Activated T-cell treated with anti-CD3 and anti-CD28 coated beads, Interleukin-2, amount 50 U/mL, for 72 hours (primary cell): ENCODE measurements at places on chromosomes 11 and 22.

- no peak for DNase-seq
Observed at GRCh38 chr11:121595717-121596161, 143.0 kb upstream of the SORL1-AS1 start.

GRCh38 chr11:121898903-121899302 lies 217.1 kb downstream of the BLID start:
- DNase-seq, result no peak

GRCh38 chr11:47524291-47524874 lies 28.5 kb downstream of the CELF1 start:
- peak; percentile 26 for DNase-seq

DNA sequence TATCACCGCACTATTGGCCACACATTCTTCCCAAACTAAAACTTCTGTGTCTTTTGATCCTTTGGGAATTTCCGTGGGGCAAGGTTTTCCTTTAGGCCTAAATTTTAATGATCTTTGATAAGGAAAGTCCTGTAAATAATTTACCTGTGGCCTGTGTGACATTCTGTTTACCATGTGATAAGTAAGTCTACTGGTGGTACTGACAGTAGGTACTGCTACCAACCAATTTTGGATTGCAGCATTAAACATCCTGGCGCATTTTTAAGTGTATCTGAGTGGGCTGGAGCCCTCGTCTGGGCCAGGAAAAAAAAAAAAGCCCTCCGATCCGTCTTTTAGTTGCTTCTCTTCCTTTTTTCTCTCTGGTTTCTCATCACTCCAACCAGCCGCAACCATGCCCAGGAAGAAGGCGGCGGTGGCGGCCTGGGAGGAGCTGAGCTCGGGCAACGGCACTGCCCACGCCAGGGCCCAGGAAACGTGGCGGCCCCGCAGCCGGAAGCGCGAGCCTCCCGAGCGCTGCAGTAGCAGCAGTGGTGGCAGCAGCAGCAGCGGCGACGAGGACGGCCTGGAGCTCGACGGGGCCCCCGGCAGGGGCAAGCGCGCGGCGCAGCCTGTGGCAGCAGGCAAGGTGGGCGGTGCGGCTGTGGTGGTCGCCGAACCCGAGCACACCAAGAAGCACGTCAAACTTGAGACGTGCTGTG lies 33.6 kb downstream of the ASRGL1 start:
- peak; percentile 68 for DNase-seq

DNA sequence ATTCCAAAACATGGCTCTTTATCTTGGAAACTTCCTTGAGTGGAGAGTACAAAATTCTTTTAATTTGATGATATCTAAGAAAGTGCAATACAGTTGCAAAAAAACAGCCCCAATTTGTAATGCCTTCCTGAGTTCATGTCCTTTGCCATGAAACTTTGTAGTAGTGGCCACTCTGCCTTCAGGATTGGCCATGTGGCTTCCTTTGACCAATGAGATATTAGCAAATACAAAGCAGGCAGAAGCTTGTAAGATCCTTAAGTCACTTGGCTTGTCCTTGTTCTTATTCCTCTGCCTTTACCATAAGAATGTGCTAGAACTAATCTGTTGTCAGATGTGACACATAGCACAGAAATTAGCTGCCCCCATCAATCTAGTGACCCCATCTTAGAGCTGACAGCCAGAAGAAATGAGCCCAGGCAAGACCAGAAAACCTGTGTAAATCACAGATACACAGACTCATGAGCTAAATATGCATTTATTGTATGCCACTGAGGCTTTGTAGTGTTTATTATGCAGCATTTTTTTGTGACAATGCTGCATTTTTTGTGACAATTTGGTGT lies 29.8 kb upstream of the BLID start:
- no peak for DNase-seq

- DNase-seq, result no peak
Observed at GRCh38 chr22:39138357-39138997, 14.0 kb downstream of the CBX7 start.

DNA sequence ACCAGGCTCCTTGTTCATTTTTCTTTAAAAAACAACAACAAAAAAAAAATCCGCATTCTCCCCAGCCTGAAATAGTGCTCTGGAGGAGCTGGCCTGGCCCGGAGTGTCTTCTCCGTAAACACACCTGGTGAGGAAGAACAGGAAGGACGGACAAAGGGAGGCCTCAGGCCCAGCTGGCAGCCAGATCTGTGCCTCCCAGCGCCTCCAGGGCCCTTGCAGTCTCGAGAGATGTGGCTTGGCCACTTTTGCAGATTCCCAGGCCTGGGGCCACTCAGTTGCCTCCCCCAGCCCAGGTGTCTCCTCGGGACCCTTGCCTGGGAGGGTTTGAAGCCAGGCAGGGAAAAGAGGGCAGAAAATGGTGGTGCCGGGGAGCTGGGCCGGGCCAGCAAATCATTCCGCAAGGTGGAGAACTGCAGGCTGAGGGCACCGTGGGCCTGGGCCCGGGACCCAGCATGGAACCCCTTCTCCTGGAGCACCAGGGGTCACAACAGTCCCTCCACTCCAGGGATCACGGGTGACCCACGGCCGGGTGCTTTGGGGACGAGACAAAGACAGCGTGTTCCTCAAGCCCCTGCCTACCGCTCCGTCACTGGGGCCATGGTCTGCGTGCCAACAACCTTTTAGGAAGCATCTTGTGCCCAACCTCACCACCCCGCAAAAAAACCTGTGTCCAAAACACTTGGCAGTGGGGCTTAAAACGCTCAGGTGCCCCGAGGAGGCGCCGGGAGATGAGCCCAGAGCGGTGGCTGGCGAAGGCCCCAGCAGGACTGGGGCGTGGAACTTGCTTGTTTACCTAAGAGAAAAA lies 67.1 kb upstream of the WNT7B start:
- peak; percentile 23 for DNase-seq

DNA sequence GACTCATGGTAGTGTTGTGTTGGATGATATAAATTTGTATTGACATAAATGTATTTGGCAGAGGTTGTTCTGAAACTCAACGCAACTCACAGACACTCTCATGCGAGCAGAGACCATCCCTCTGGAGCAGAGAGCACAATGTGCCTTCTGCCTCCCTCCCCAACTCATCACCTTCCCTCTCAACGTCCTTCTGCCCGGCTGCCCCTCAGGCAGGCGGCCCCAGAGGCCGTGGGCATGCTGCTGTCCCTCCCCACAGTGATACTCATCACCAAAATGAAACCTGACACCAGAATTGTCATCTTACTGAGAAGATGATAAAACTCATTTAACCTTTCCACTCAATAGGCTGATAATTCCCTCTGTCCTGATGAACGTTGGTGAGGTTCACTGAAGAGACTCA lies 260.6 kb downstream of the ETS1 start:
- no peak for DNase-seq

- peak; percentile 23 for DNase-seq
Observed at GRCh38 chr22:32644252-32645100, 157.0 kb upstream of the TIMP3 start.

DNA sequence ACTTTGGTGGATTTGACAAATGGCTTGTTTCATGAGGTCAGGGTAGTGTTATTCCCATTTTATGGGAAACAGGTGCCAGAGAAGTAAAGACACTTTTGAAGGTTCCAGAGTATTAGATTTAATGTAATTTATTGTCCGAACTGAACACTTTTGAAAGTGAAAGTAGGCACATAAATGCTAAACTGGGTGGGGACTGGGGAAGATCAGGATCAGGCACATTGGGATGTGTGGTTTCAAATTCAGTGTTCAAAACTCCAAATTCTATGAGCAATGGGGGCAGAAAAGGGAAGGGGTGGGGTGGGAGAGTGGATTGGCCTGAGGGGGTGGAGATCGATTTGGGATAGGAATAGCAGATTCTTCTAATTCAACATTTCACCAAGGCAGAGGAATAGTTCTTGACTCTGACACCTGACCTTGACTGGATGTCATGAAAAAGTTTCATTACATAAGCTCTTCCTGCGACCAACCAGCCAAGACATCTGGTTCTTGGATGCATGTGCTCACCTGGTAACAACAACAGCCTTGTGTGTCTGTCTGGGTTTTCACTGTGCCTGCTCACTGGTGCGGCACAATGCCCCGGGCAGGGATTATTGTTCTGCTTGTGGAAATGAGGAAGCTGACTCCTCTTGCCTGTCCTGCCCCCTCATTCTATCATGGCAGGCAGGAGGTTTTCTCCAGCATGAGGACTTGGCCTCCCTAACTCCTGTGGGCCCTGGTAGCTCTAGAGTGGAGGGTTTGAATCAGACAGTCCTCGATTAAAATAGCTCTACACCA lies 10.8 kb downstream of the PPFIBP2 start:
- DNase-seq, result no peak

DNA sequence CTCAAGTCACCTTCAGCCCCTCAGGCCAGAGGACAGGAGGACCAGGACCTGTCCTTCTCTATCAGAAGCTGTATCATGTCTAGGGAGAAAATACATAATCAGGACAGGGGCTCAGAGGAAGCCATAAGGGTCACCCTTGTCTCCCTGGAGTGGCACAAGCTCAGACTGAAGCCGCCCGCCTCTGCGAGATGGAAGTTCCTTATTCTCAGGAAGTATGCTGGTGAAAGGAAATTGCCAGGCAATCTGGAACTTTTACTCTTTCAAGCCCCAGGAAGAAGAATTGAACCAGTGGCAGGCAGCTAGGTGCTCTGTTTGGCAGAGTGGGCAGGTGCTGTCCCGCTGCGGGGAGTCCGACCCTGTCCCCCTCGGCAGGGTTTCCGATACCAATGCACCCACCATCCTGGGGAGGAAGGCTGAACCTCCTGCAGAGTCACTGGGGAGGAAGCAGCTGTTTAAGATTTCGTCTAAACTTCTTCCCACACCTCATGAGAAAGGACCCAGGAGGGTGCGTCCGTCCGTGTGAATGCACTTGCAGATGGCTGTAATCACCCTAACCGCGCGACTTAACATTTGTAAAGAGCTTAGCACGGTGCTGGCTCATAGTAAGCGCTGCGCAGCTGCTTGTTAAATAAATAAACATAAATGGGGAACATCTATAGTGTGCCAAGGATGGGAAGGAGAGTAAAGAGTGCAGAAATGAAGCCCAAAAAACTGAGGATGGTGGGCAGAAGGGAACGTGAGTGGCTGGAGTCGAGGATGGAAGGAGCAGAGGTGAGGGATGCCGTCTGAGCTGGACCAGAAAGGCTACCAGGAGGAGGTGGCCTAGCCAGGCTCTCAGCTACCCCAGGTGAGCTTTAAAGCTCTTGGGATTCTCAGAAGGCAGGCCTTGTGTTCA lies 5.0 kb upstream of the ANO1 start:
- no peak for DNase-seq

GRCh38 chr11:131816051-131816450 lies 445.6 kb downstream of the NTM start:
- DNase-seq, result no peak

DNA sequence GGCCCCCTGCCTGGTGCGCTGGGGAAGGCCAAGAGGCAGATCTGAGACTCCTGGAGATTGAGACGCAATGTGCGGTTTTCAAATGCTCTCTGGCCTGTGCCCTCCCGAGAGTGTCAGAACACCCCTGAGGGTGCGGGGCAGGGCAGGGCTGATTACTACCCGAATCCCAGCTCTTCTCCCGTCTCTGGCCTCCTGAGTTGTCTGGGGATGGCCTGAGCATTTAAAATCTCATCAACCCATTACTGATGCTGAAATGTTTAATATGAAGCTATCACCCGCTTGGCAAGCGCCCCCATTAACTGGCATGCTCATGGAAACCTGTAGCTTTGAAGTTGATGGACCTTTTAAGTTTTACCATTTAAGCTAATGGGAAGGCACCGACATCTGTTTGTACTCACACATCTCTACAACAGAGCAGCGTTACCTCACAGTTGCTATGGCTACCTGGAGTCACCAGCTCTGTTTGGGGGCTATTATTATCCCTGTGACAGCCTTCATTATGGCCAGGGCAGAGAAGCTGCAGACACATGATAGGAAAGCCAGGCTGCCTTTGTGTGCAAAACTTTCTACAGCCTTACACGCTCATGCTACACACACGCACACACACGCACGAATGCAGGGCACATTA lies 3.6 kb upstream of the MB start:
- no peak for DNase-seq

GRCh38 chr11:36672815-36673450 lies 74.9 kb upstream of the RAG2 start:
- DNase-seq, result peak; percentile 4

- no peak for DNase-seq
Observed at GRCh38 chr22:44273175-44273574, 39.6 kb downstream of the SHISAL1 start.

DNA sequence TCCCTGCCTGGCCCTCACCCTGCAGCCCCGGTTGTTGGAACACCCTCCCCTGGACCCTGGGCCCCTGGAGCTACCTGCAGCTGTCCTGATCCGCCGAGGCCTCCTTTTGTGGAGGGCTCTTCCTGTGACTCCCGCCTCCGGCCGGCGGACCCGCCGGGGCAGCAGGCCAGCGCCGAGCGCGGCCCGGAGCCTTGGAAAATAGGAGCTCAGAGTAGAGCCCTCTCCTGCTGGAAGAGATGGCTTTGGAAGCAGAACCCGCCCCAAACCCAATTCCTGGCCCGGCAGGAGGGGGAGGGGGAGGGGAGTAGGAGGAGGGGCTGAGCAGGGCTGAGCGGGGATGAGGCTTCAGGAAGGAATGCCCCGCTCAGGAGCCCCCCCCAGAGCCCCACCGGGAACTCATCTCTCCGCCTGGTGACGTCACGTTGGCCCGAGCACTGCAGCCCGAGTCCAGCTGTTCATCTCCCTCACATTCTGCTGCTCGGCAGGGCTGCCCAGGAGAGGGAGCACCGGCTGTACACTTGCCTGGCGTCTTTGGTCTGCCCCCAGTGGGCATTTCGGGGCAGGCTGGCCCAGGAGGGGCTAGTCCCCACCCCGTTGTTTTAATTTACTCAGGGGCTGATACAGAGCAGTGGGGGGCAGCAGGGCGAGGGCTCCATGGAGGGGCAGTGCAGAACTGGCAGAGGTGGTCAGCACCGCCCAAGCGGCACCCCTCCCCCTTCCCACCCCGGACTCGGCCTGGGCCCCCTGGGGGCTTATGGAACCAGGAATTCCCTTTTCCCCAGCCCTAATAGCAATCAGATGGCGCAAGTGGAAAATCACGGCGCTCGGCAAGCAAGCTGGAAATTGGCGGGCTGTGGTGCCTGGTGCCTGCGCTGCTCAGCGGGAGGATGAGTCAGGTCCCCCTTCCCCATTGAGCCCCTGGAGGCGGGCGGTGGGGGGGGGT lies at the start of gene MRGPRF:
TSS of gene MRGPRF (minus strand) at position 238 of the 943 bp plus-strand sequence. CDS start 3,345 bp downstream, outside the sequence.
- DNase-seq, result no peak

DNA sequence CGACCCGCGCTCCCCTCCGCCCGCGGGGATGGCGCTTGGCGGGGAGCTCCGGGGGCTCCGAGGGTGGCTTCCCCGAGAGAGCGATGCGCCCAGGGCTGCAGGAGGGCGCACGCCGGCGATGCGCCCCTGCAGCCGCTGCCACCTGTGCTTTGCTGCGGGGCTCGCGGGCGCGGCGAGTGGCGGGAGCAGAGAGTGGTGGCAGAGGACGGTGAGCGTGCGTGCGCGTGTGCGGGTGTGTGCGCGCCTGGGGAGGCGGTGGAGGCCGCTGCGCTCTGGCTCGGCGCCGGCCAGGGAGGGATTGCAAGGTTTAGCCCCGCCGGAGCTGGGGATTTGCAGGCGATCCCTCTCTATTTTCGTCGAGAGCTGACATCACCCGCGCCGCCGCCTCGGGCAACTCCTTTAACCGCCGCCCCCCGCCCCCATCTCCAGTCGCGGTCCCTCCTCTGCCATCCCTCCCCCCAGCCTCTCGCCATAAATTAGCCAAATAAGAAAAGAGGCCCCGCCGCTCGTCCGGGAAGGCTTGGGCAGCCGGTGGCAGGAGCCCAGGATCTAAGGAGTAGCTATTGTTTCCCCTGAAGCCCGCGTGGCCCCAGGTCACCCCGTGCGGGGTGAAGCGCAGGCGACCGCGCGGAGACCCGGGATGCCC lies at the start of gene SLC1A2:
TSS of gene SLC1A2 (minus strand) at position 375 of the 646 bp plus-strand sequence. CDS start 592 bp downstream, outside the sequence.
- peak; percentile 9 for DNase-seq

GRCh38 chr11:14242187-14242586 lies 116.8 kb downstream of the RRAS2 start:
- DNase-seq, result no peak
